NCI-H510A treated with DMSO at 0.1 percent for 48 hours (cell line): ENCODE measurements at places on chromosomes 7 and 10.

DNA sequence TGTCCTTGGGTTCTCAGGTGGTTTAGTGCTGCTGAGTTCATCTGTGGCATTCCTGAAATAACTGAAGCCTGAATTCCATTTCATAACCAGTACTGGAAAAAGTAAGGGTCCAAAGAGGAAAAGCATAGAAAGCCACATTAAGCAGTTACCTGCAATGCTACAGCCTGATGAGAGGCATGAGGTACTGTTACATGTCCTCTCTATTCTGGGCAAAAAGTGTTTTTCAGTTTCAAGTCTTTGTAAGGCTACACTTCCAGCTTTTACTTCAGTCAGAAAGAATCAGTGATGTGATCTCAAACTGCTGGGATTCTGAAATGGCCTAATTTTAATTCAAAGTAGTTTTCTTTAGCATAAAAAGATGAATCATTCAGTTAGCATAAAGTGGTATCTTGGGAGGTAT, 369.5 kb downstream of the PHF14 start:
- DNase-seq = no peak

DNA sequence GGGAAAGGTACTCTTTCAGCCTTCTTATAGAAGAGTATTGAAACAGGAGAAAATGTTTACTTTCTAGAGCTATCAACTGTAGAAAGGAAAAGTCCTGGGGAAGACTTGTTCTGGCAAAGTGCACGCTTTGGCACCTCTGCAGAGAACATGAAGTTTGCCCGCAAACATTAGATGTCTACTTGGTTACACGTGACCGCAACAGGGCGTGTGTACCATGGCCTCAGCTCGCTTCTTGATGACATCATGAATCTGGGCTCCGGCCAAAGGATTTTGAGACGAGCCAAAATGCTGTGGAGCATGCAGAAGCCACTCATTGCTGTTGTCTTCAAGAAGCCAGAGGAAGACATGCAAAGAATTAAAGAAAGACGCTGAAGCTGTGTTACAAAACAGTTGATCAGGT, 8.6 kb upstream of the TAS2R60 start:
- DNase-seq = no peak

GRCh38 chr7:11266101-11266500, 292.4 kb downstream of the PHF14 start:
- no peak for DNase-seq

GRCh38 chr7:123805287-123805686, 39.7 kb upstream of the HYAL4 start:
- DNase-seq = no peak

- peak; percentile 23 for DNase-seq
Measured at GRCh38 chr7:134954197-134955082, 31.9 kb upstream of the AGBL3 start.

DNA sequence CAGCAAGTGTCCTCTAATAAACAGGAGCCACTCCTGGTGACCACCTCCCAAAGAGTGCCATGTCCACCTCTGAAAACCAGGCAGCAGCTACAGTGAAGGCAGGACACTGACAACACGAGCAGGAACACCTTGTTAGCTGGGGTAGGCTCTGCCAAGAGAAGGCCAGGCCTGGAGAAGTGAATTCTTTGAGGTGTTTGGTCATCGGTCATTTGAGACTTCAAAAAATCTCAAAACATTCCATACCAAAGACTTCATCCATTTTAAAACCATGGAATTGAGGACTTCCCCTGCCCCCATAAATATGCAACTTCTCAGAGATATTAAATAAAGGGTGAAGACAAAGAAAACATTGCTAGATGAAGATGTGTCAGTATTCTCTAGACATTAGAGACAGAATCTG, 28.4 kb upstream of the OPALIN start:
- no peak for DNase-seq

DNA sequence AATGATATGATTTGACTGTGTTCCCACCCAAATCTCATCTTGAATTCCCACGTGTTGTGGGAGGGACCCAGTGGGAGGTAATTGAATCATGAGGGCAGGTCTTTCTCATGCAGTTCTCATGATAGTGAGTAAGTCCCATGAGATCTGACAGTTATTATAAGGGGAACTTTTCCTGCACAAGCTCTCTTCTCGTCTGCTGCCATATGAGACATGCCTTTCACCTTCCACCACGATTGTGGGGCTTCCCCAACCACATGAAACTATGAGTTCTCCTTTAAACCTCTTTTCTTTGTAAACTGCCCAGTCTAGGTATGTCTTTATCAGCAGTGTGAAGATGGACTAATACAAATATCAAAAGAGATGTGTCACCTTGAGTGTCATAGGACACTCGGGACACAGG, 502.7 kb upstream of the PODXL start:
- no peak for DNase-seq

DNA sequence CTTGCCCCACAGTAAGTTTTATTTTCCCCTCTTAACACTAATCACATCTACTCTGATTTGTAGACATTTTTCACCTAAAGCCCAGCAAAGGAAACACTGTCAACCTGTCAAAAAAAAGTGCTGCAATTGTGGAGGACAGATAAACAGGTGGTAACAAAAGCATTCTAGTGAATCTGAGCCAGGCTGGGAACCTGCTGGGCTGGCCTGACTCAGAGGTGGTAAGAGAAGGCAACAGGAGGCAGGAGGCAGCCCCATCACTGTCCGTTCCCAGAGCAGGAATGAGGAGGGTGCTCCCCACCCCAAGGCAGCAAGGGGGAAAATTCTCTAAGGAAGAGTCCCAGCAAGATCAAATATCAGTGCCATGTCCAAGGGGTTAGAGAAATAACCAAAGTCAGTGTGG, 19.5 kb upstream of the HERPUD2 start:
- DNase-seq = no peak

GRCh38 chr7:153301936-153302335, 542.4 kb downstream of the ACTR3B start:
- DNase-seq = no peak

GRCh38 chr7:29217113-29217512, 22.5 kb downstream of the CHN2 start:
- DNase-seq = no peak

DNA sequence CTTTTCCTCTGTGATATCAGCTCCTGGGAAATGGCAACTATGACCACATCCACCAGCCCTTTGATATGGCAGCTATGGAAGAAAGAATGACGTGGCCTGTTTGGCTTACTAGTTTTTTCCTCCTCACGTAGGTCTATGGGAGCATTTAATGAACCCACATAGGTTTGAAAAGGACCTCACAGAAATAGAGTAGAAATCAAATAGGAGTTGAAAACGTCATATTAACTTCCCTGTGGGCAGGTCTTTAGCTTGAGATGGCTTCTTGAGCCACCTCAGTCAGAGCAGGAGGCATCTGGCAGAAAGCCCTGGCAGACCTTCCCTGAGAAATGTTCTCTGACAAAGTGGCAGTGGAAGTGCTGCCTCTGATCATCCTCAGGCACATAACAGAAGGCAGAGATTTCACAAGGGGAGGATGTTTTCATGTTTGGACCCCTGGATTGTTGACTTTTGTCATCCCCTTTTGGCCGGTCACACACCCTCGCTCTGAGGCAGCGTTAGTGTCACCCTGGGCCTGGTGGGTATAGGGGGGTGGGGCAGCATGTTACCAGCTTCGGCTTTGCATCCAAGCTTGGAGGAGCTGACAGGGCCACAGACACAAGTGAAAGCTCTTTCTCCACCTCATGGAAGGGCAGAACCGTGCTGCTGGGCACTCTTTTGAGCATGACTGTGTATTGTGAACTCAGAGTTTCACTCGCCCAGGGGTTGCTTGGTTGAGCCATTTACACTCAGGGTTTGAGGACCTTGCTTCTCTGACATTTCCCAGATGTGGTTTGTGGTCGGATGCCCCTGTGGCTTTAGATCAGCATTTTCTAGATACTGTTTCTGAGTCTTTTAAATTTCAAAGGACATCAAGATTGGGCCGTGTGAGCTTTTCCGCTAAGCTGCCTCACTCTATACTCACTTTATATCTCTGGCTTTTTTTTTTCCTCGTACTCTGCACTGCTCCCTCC, 184.2 kb downstream of the STK31 start:
- DNase-seq = no peak

DNA sequence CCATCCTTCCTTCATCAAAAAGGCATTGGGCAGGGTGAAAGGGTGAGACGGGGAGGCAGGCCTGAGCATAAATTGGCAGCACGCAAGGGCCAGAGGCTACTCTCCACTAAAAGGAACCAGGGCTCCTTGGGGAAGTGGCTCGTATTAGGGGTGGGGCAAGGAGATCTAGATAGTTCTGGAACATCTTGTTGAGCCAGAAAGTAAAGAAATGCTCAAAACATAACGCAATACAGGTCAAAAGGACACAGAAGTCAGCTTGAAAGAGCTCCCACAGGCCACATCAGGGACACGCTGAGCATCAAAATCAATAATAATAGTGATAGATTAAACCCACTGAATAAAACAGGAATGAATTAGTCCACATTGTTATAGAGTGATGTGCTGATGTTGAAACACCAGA, 203.1 kb downstream of the ELMO1 start:
- DNase-seq = no peak

GRCh38 chr7:128831994-128832879, 2.0 kb downstream of the FLNC start:
- no peak for DNase-seq
